ENCODE measurements at places on chromosomes 11 and 22.

DNA sequence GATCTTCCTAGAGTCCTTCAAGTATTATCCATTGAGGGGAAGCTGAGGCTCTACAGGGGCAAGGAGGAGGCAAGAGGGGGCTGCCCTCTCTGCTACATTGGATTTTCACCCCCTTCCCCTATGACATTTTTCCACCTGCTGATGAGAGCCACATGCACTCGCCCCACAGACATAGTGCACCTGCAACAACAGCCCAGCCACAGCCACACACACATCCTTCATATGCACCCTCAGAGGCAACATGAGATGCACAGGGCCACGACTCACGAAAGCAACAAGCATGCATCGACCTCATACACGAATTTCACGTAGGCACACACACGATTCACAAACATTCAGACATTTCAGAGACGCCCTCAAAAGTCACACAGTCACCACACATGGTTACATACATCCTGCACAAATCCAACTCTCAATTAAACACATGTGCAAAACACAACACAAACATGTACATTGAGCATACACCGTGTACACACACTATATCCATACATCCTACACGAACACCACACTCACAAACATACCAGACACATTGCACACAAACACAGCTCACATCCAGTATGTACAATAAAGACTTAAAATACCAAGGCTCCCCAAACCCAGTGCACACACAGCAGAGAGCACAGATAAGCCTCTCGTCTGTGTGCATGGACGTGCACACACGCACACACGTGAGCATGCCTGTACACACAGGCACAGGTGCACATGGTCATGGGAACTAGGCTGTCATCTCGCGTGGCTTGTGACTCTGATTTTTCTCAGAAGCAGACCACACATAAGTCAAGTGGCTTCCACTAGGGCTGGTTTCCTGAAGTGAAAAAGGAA is 6.3 kb upstream of the LRRC32 start:
- DNase-seq: no peak

- DNase-seq: no peak
Measured at GRCh38 chr11:11290354-11290753, 62.7 kb downstream of the CSNK2A3 start.

- no peak for DNase-seq
Measured at GRCh38 chr11:37595845-37596244, 997.8 kb upstream of the RAG2 start.

GRCh38 chr11:79206951-79207350 is 233.9 kb downstream of the TENM4 start:
- no peak for DNase-seq

GRCh38 chr22:36331912-36332622 is 55.7 kb downstream of the MYH9 start:
- peak; percentile 59 for DNase-seq

DNA sequence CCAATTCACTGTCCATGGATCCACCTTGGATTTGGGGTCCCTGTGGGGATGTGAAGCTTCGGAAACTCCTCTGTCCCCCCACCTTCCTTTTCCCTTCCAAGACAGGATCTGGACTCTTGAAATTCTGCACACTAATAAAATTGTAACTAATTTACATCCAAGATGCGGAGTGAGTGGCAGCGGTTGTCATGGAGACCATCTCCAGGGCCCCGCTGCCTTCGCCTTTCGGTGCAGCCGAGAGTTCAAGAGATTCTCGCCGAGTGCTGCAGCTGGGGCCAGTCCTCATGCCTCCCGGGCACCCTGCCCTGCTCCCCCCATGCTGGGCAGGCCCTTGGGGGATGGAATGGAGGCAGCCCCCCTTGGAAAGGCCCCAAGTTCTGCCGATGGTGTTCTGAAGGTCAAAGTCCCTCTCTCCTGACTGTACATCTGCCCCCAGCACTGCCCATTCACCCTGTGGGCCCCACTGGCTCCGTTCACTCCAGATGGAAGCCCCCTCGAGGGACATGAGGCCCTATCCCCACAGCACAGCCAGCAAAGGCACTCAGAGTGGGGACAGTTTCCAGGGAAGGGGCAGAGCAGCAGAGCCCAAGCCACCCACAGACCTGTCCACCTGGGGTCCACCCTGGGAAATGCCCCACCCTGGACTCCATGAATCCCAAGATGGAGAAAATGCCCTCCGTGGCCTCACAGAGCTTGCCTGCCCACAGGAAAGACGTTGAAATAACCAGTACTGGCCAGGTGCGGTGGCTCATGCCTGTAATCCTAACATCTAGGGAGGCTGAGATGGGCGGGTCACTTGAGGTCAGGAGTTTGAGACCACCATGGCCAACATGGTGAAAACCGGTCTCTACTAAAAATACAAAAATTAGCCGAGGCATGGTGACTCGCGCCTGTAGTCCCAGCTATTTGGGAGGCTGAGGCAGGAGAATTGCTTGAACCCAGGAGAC is 25.9 kb downstream of the IGLL1 start:
- no peak for DNase-seq

DNA sequence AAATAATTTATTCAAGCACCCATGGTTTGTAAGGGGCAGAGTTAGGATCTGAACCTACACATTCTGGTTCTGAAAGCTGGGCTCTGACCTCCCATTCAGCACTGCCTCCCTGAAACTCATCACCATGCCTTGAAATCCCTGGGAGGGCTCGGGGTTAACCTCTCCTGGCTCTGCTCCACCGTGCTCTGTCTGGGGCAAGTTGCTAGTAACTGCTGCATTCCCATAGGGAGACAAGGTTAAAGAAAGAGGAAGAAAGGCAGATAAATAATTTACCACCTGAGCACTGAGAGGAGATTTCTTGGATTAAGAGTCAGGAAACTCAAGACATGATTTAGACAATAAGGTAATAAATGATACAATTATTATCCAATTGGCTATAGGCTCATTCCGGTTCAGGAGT is 199.3 kb downstream of the KIF18A start:
- no peak for DNase-seq

DNA sequence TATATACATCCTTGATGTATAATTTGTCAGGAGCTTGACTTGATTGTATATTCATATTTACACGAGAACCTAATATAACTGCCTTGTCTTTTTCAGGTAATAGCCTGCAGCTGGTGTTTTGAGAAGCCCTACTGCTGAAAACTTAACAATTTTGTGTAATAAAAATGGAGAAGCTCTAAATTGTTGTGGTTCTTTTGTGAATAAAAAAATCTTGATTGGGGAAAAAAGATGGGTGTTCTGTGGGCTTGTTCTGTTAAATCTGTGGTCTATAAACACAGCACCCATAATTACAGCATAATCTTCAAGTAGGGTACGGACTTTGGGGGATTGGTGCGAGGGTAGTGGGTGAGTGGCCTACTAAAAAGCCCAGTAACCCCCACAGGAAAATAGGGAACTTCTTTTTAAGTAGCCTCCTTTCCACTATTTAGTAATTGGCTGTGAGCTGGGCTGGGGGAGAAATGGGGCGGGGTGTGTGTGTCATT is 7.5 kb downstream of the MALAT1 start:
- DNase-seq: no peak

- no peak for DNase-seq
Measured at GRCh38 chr11:104343578-104343977, 179.6 kb upstream of the PDGFD start.

GRCh38 chr11:68565768-68566167 is 105.2 kb downstream of the PPP6R3 start:
- DNase-seq: no peak

All from NCI-H1092 (cell line).